Astrocyte of the hippocampus (primary cell): ENCODE measurements at places on chromosomes 1 and 21.

DNA sequence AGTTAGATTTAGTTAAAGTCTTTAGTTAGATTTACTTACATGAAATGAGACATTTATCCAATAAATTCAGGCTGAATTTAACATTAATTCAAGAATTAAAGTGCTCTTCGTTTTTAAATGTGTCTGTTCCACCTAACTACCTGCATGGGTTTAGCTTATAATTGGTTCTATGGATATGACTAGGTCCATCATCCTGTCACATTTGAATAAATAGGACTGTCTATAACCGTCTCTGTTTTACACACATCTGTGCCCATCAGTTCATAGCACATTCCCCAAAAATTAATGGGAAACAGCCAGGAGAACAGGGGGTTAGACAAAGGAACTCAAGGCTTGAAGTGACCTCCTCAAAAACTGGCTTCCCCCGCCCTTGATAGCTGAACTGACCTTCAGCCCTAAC is 219.6 kb downstream of the MRPL39 start:
- DNase-seq = no peak

GRCh38 chr1:13808729-13809131 is 108.7 kb downstream of the PRDM2 start:
- DNase-seq = peak; percentile 48

GRCh38 chr1:115325874-115326273 is 12.2 kb downstream of the NGF start:
- no peak for DNase-seq

DNA sequence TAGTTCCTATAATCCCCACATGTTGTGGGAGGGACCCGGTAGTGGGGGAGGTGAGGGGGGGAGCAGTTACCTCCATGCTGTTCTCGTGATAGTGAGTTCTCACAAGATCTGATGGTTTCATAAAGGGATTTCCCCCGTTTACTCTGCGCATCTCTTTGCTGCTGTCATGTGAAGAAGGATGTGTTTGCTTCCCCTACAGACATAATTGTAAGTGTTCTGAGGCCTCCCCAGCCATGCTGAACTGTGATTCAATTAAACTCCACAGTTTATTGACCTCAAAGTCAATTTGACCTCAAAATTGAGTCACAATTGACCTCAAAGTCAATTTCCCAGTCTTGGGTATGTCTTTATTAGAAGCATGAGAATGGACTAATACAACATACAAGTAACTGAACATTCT is 19.7 kb downstream of the DPH5 start:
- no peak for DNase-seq

DNA sequence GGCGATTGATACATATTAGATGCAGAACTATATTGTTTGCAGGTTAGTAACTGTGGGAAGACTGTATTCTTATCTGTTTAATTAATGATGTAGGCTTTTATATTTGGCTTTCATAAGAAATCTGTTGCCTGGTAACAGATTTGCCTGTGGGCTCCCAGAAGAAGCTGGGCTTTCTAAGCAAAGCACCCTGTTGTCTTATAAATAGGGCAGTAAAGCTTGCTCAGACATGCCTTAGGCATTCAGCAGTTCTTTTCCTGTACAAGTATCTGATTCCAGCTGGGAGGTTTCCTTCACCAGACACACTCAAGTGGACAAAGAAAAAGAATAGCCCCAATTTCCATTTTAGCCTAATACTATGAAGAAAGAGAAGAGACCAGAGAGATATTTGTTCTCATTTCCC is 524.0 kb downstream of the LRRIQ3 start:
- DNase-seq = peak; percentile 33

DNA sequence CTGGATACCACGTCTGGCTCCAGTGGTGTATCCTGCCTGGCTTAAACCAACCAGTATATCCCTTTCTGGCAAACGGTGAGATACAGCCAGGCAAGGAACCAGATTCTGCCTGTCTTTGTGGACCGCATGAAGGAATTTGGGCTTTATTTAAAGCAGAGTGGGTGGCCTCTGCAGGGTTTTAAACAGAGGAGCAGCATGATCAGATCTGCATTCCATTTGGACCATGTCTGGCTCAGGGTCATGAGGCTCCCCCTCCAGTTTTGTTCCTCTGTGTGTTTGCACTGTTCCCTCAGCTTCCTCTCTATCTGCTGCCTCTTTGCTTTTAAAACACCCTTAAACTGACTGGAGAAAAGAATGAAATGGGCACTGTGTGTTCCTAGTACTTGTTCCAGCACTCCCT is 195.0 kb downstream of the GIPC2 start:
- peak; percentile 21 for DNase-seq

DNA sequence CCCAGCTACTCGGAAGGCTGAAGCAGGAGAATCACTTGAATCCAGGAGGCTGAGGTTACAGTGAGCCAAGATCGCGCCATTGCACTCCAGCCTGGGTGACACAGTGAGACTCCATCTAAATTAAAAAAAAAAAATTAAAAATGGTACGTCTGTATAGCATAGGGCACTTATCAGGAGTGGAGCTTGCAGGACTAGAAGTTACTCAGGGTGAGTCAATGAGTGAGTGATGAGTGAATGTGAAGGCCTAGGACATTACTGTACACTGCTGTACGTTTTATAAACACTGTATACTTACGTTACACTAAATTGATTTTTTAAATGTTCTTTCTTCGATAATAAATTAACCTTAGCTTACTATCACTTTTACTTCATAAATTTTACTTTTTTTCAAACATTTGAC is 183.6 kb downstream of the NR5A2 start:
- DNase-seq = no peak

- DNase-seq = peak; percentile 38
These were observed 6.1 kb downstream of the CAPZA1 start for GRCh38 chr1:112625696-112626095.

GRCh38 chr1:103122983-103123720 is 14.8 kb upstream of the COL11A1 start:
- DNase-seq = no peak

DNA sequence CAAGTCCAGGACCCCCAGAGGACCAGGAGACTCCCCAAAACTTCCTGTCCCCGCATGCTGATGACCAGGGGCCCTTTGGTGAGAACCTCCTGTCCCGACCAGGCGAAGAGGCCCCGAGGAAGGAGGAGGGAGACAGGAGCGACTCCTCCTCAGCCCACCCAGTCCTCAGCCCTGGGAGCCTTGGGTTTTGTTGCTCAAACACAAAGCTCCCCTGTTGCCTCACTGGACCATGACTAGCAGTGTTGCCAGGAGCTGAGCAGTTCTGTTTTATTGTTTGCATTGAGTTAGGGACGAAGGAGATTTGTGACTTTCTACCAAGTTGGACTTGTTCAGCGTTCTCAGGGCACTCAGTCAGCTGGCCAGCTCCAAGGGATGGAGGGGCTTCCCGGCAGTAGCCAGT is 10.0 kb downstream of the UMODL1 start:
- peak; percentile 56 for DNase-seq

- no peak for DNase-seq
These were observed 7.8 kb downstream of the HEYL start for GRCh38 chr1:39631361-39632322.

- no peak for DNase-seq
These were observed 531.1 kb upstream of the ADAMTS5 start for GRCh38 chr21:27498025-27498424.

DNA sequence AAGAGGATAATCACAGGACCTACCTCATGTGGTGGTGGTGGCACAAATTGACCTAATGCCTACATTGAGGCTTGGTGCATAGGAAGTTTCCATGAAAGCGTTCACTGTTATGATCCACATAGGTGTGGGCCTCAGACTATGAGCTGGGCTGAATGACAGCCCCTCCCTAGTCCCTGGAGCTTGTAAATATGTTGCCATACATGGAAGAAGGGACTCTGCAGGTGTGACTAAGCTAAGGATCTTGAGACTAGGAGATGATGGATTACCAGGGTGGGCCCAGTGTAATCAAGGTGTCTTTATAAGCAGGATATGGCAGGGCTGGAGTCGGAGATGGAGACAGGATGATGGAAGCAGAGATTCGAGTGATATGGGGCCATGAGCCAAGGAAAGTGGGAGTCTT is 31.0 kb upstream of the KCNE1 start:
- DNase-seq = no peak

DNA sequence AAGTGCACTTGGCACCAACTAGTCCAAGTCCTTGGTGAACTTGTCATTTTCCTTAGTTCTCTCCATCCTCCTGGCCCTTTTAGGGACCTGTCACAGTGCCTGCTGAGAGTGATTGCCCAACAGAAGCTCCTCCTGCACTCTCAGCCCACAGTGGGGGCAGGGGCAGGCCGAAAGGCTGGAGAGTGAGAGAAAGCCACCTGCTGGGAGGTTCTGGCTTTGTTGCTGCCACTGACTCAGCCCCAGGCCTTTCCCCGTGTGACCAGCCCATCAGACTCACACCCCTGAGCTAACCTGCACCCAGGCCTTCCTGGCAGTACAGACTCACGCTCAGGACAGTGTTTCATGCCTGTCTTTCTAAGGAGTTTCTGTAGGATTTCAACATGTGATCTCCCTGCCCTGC is 17.1 kb upstream of the PROK1 start:
- peak; percentile 48 for DNase-seq

GRCh38 chr1:166282391-166283137 is 115.8 kb upstream of the FAM78B start:
- no peak for DNase-seq

DNA sequence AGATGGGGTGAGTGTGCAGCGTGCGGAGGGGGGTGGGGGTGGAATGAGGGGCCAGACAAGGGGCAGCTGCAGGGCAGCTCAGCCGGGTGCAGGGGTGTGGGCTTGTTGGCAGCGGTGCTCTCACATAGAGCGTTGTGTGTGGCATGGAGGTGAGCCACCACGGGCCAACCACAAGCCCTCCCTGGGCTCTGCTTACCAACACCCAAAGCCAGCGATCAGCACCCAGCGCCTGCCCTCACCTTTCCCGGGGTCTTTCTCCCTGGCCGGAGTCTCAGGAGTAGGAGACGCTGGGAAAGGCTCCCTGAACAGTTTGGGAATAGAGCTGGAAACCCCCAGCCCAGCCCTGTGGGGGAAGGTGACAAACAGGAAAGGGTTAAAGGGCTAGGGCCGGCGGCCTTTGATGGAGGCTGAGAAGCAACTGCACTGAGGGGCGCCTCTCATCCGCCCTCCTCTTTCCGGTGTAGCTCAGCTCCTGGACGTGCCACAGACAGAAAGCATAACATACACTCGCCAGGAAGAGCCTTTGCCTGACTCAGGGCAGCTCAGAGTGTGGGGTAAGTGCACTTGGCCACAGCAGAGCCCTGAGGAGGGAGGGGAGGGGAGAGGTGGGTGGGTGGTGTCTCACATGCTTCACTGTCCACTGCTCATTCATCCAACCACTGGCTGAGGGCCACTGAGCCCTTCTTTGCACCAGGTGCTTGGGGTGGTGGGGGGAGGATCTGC is 577 bp downstream of the IKBKE start:
- peak; percentile 78 for DNase-seq
